D721Med (cell line): ENCODE measurements at places on chromosomes 5 and 9.

GRCh38 chr9:120016231-120016630 is 563.7 kb downstream of the CDK5RAP2 start:
- no peak for DNase-seq

DNA sequence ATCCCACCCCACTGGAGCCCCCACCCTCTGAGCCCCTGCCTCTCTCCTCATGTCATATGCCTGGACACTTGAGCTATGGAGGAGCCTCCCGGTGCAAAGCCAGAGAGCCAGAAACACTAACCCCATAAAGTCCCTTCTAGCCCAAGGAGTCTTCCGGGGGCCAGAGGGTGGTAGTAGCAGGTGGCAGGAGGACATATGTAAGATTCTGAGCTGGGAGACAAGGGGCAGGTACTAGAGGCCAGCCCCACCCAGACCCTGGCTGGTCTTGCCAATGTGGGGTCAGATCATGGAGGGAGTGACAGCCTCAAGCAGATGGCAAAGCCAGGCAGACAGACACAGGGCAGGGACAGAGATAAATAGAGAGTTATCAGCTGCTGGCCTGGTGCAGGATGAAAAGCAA is 63.4 kb downstream of the PSD2 start:
- DNase-seq = no peak

GRCh38 chr5:80755626-80756025 is 100.8 kb upstream of the DHFR start:
- no peak for DNase-seq

DNA sequence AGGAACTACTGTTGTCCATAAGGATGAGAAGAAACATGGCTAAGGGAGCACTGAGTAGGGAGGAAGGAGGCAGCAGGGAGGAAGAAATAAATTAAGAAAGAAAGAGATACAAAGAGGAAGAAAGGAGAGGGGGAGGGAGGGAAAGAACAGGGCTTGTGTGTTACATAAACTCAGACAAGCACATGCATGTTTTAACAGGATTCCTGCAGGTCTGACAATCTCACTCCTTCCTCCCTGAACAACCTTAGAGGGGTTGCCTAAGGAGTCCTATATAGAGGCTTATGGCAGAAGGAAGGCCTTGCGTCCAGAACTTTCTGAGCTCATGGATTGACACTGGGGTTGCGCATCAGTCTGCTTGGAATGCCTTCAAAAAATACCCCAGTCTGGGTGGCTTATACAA is 4.2 kb upstream of the KCNIP1 start:
- no peak for DNase-seq

GRCh38 chr9:36126016-36126730 is 10.4 kb upstream of the GLIPR2 start:
- no peak for DNase-seq

- no peak for DNase-seq
These were observed 489.5 kb upstream of the EDIL3 start for GRCh38 chr5:84874196-84874595.

DNA sequence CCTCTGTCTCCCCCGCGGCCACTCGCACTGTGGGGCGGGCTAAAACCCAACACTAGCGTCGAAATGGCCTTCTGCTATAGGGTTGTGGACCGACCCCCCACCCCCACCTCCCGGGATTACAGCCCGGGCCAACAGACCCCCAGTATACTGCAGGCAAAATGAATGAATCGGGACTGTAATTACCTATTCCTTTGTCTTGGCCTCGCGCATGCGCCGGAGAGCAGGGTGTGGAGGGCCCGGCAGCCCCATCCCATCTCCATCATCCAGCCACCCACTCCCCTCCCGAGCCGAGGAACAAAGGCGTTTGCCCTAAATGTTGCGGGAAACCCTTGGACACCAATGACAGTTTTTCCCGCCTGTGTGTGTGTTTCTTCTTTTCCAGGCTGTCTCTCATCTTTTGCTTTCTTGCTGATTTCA is 1.6 kb downstream of the BASP1 start:
- DNase-seq = no peak

DNA sequence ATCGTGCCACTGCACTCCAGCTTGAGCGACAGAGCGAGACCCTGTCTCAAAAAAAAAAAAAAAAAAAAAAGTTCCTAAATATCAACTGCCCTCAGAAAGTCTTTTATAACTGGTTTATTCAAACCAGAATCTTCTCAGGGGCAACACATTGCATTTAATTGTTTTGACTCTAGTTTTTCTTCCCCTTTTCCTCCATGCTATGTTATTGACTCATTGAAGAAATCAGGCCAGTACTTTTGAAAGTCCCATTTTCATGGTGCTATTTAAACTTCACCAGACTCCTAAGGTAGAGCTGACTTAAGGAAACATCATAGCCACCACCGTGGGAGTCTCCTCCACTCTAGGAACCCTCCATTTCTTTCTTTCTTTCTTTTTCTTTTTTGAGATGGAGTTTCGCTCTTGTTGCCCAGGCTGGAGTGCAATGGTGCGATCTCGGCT is 83.1 kb upstream of the IL6ST start:
- DNase-seq = no peak

DNA sequence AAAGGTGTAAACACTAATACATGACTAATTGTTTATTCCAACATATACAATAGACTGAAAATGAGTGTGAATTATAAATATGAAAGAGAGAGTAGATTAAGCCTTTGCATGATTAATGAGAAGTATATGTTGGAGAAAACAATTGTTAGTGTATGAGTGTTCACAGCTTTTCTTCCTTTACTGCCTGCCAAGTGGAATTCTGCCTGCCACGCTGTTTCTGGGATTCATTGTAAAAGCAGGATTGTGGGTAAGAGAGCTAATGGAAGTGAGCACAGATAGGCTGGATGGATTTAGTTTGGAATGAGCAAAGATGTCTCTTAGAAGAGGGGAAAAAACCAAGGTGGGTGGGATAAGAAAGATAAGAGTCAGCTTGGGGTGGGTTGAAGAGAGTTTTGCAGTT is 129.6 kb upstream of the NMUR2 start:
- DNase-seq = no peak

- DNase-seq = no peak
These were observed 461.3 kb upstream of the CLINT1 start for GRCh38 chr5:158320178-158320674.

- DNase-seq = no peak
These were observed 51.8 kb downstream of the SLC1A3 start for GRCh38 chr5:36658038-36658756.

DNA sequence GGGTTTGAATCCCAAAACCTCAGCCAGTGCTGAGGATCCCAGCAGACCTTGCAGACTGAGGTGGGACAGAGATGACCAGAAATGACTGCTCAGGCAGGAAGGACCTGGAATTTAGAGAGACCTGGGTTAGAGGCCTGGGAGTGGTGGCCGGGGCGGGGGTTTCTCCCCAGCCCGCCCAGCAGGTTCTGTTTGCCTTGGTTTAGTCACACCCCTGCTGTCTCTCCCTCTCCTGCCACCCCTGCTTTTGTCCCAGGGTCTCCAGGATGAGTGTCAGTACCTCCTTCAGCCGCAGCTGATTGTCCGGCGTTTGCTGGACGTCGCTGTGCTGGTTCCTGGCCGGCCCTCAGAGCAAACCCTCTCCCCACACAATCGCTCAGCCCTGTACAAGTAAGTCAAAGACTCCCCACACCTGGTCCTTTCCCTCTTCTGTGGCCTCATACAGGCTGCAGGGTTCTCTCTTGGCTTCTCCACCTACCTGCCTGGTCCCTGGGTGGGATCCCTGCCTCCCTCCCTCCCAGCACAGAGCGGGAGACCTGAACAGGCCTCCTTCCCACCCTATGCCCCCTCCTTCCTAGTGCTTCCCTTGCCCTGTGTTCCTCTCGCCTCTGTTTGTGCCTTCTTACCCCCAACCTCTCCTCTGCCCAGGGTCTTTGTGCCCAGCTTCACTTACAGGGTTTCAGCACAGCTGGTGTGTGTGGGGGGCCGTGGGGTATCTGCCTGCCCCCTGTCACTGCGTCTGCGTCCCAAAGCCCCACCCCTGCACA is 12.0 kb downstream of the TMEM8B start:
- DNase-seq = no peak

- no peak for DNase-seq
These were observed 21.0 kb downstream of the TSC1 start for GRCh38 chr9:132923346-132923902.

- DNase-seq = no peak
These were observed 110.4 kb downstream of the NFIB start for GRCh38 chr9:14203356-14204056.

GRCh38 chr5:51518607-51519006 is 135.4 kb downstream of the ISL1 start:
- no peak for DNase-seq

DNA sequence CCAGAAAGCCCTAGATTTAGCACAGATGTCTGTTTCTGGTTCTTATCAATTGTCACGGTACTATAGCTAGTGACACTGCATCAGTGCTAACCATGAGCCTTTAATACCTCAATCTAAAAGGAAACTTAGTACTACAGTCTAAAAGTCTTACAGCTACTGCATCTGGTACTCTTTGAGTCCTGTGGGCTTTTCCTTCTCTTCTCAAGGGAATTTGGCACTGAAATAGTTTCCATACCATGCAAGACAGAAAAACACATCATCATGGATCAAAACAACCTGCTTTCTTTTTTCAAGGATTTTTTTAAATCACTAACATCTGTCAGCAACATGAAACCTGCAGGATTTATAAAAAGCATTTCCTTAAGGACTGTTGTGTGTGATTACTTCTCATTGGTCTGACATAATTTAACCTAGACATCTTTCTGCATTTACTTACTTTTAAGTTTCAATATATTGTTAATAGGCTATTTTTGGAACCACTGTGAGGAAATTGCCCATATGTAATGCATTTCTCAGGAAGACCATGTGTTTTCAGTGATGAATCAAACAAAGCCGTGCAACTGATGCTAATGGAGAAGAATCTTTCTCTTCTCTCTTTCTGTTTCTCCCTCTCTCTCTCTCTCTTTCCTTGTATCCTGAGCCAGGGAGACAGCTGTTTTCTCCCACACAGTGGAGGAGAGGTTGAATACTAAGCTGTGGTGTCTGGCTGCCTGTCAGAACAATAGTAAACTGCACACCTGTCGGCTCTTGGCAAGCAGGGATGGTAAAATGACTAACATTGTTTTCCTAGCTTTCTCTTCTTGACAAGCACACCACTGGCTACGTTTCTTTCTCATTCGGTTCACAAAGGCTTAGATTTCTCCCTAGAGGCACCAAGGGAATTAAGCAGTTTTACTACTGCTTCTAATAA is 273.4 kb downstream of the CSNK1G3 start:
- DNase-seq = no peak

DNA sequence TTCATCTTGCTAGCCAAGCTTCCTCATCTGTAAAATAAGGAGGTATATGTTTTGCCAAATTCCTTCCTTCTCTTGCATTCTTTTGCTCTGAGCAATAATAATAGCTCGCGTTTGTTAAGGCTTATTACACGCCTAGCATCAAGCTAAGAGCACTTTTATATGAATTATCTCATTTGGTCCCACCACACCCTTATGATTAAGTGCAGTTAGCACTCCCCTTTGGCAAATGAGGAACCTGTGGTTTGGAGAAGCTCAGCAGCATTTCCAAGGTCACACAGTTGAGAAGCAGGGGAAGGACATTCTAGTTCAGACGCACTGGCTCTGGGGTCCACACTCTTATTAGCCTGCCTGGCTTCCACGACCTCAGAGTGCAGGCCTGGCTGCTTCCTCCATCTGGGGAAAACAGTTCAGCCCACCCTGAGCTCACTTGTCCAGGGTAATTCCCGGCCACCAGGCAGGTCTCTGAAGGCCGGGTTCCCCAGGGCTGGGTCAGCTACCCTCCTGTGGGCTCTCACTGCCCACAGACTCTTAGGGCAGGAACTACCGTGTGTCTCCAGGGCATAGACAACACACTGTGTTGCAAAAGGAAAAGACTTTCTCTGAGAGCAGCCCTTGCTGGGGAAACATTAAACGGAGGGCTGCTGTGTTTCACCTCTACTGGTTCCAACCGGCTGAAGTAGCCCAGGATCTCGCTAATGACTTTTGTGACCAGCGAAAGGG is 9.9 kb upstream of the FBP1 start:
- no peak for DNase-seq

- no peak for DNase-seq
These were observed 182.4 kb downstream of the ACTL7B start for GRCh38 chr9:108673386-108673785.

DNA sequence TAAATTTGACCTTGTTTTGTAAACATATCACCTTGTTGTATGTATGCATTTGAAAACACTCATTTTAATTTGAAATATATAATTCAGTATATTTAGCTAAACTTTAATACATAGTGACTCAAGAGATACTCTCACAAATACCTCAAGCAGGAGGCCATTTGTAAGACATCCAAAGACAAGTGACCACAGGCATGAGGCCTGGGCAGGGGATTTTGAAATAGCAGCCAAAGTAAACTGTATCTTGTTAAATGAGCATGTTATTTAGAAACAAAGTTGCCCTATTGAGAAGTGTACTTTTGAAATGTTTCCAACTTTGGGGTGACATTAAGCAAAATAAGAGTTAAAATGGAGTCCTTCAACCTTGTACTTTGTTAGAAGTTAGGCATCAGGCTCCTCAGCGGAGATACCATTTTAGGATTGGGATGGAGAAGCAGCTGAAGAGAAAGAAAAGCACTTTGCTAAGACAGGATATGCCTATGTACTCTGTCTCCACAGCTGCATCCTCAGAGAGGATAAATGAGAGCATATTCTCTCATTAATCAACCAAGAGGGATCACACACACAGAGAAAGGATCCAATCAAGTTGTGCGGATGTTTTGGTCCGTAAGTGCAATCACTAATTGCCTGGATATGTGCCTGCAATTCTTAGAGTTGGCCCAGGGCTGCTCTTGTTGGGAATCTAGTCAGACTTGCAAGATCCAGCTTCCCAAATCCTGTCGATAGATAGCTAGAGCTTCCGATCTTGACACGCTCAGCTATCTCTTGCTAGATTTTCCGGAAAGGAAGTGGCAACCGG is 157.5 kb upstream of the HAPLN1 start:
- DNase-seq = no peak

DNA sequence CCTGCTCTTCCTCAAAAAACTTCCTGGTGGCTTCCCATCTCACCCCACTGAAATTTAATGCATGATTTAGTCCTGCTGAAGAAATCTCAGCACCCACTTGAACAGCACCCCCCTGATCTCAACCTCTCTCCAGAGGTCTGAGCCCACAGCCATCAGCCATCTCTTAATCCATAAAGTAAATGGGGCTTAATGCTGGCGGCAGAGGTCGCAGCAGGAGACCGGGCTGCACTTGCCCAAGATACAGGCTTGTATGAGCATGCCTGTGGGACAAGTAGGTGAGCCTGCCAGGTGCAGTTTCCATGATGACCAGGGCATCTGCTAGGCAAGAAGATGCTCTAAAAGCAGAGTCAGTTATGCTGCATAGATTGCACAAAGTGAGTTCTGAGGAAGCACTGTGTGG is 52.4 kb upstream of the CTXN3 start:
- DNase-seq = peak; percentile 21

DNA sequence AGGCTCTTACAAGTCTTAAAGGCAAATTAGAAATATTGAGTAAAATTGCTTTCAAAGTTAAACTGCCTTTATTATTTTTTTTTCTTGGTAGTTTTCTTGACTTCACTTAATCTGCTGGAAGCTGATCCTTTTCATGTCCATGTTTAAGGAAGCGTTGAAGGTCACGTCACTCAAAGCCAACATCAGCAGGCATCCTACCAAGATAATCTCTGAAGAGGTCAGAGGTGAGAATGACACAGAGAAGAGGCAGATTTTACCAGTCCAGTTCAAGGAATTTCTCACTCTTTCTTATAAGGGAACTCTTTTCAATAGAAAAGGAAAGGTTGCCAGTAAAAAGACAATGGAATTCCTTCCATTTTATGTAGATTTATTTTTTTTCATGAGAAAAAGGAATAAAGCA is 259.8 kb downstream of the ANXA1 start:
- DNase-seq = no peak
